ENCODE measurements at places on chromosomes 13 and 19.

- no peak for DNase-seq
Measured at GRCh38 chr13:33125821-33126570, 109.8 kb downstream of the KL start.

GRCh38 chr13:51827254-51827653, 17.7 kb downstream of the TMEM272 start:
- DNase-seq = no peak

DNA sequence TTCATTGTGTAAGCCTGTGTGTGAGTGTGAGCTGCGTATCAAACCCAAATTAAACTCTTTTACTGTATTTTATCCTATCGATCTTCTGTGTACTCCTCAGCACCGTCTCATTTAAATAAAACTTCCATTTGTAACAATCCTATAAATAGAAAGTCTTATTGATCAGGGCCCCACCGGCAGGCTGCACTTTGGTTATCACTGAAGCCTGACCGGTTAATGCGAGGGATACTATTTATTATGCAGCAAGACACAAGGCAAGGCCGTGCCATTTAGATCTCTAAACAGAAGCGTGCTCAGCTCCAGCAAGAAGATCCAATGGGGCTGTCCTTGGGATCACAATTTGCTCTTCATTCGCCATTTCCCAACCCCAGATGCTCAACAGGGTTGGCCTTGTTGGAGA, 252.6 kb upstream of the TSHZ3 start:
- DNase-seq = no peak

DNA sequence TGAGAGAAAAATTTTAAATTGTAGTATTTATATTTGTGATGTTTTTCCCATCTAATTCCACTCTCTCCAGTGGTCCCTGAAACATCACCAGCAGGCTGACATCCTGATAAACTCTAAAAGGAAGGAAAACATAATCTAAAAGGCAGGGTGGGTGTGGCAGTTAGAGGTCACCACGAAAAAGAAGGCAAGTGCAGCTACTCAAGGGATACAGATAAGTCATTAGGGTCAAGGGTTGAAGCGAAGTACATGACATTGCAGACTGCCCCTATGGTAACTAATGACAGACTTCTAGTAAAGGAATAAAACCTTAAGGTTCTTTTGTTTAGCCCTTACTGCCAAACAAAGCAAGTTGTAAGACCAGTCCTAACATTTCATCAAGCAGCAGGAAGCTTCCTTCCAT, 6.0 kb upstream of the NEK3 start:
- DNase-seq = no peak

GRCh38 chr13:74730556-74731331, 596.5 kb upstream of the KLF12 start:
- DNase-seq = no peak

- DNase-seq = peak; percentile 36
Measured at GRCh38 chr19:46661735-46662592, 982 bp upstream of the DACT3 start.
